ENCODE measurements at places on chromosomes 6 and 20. TPM values are rescaled to one million over a fixed set of nuclear protein-coding genes. Genes with fewer than 3 reads are reported as not detected.

GRCh38 chr6:52164319-52165094 lies 21.7 kb upstream of the IL17A start:
- DNase-seq, result no peak

DNA sequence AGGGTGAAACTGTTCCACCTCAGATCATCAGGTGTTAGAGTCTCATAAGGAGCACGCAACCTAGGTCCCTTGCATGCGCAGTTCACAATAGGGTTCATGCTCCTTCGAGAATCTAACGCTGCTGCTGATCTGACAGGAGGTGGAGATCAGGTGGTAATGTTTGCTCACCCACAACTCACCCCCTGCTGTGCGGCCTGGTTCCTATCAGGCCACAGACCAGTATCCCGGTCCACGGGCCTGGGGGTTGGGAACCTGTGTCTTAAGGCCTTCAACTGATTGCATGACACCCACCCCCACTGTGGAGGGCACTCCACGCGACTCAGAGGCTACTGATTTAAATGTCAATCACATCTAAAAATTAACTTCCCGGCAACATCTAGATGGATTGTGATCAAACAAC lies 411.2 kb upstream of the SULF2 start:
- no peak for DNase-seq

- DNase-seq, result no peak
Measured at GRCh38 chr6:24543683-24544082, 48.9 kb downstream of the ALDH5A1 start.

DNA sequence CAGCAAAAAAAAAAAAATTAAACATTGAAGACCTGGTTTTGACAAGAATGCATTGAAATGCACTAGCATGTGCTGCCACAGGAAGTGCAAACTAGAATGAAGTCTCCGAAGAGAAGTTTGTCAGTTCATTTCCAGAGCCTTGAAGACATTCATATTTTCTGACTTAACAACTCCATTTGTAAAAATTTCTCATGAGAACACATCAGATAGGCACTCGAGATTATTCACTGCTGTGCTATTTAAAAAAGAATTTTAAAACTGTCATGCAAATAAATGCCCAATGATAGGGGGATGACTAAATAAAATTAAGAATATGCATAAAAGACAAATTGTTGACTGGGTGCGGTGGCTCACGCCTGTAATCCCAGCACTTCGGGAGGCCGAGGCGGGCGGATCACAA lies 394.6 kb upstream of the JARID2 start:
- no peak for DNase-seq

- peak; percentile 15 for DNase-seq
Measured at GRCh38 chr6:110233770-110234374, 53.6 kb downstream of the CDC40 start.

GRCh38 chr6:155495011-155495768 lies 39.6 kb upstream of the NOX3 start:
- DNase-seq, result peak; percentile 47

DNA sequence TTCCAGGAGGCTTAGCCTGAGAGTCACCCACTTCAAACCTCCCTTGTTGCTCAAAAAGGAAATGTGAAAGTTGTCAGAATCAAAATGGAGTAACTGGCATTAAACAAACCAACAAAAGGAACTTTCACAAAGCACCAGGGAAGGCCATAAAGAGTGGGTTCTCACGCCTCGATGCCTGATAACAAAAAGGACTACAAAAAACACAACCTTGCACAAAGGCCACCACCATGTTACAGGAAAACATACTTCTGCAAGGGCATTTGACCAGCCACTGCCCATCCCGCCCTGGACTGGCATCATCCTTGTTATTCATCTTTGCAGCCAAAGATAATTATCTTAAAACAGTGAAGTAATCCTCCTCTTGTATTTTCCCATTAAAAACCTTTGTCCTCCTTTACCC lies 34.8 kb downstream of the RNASET2 start:
- no peak for DNase-seq

- no peak for DNase-seq
Measured at GRCh38 chr6:9233686-9234085, 798.3 kb upstream of the SLC35B3 start.

DNA sequence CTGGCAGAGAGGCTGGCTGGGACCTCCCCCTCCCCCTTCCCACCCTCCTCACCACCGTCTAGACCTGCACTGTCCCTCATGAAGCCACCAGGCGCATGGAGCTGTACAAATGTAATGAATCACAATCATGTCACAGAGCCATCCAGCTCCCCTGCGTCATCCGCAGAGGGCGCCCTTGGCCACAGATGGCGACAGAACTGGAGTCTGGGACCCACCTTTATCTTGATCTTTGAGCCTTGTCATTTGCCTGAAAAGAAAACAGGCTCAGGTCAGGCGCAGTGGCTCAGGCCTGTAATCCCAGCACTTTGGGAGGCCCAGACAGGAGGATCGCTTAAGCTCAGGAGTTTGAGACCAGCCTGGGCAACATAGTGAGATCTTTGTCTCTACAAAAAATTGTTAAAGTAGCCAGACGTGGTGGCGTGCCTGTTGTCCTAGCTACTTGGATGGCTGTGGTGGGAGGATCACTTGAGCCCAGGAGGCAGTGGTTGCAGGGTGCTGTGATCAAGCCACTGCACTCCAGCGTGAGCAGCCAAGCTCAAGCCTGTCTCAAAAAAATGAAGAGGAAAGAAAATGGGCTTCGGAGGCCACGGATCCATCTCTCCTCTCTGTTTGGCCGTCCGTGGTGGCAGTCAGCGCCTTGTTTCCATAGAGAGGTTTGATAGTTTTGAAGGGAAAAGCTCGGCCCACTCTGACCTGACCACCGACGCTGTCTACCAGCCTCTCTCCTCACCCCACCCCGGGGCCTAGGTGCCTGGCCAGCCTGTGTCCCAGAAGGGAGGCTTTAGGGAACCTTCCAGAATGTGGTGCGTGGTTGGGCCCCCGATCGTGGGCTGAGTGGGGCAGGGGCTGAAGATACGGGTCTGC lies 6.2 kb downstream of the COL9A3 start:
- peak; percentile 55 for DNase-seq

- DNase-seq, result no peak
Measured at GRCh38 chr20:39691151-39691862, 729.2 kb downstream of the DHX35 start.

GRCh38 chr6:154229786-154230185 lies 126.8 kb downstream of the IPCEF1 start:
- DNase-seq, result no peak

DNA sequence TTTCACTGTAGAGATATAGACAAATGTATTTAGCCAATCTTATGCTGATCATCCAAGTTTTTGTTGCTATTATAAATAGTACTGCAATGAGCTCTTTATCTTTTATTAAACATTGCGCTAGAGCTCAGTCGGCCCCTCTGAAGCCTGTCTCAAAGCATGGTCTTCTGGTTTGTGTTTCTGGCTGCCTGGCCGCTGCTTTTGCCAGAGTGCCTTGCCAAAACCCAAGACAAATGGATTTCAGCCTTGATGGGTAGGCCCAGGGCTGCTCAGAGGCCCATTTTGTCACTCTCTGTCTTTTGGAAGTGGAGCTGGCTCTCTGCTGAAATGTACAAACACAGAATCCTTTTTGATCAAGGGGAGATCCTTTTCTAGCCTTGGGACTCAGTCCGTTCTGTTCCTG lies 102.9 kb upstream of the KCNG1 start:
- no peak for DNase-seq

- peak; percentile 91 for DNase-seq
Measured at GRCh38 chr6:28880894-28881780, 42.6 kb downstream of the TRIM27 start.

GRCh38 chr6:121485359-121485811 lies 49.9 kb downstream of the GJA1 start:
- DNase-seq, result no peak

DNA sequence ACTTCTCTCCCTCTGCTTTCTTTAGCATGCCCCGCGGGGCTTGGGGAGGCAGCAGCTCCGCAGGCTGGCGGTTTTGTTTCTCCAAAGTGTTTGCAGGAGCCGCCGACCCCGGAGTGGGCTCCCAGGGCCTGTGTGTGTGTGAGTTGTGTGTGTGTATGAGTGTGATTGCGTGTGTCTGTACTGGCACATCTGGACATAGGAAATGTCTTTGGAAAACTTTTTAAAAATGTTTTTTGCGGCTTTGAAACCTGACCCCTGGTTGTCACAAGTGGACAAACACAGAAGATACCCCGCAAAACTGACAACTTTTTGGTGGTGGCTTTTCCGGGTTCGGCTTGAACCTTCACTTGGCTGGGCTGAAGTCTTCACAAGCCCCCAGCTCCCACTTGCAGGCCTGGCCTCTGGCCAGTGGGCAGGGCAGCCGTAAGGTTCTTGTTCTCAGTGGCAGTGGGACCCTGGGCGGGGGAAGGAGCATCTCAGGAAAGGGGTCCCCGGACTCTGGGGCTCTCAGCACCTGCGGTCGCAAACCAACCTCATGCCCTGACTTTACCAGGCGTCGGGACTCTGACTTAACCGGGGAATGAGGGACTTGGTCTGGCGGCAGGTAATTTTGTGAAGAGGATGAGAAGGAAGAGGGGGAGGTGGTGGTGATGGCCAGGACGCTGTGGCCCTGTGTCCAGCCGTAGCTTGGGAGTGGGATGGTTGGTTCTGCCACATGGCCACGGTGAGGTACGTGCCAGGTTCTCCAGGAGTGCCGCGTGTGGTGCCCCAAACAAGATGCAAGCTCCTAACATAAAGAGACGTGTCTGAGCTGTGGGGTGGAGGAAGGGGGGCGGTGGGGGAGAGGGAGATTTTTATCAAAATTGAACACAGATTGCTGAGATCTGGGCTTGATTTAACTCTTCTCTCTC lies 619 bp downstream of the DAAM2 start:
- DNase-seq, result peak; percentile 65

DNA sequence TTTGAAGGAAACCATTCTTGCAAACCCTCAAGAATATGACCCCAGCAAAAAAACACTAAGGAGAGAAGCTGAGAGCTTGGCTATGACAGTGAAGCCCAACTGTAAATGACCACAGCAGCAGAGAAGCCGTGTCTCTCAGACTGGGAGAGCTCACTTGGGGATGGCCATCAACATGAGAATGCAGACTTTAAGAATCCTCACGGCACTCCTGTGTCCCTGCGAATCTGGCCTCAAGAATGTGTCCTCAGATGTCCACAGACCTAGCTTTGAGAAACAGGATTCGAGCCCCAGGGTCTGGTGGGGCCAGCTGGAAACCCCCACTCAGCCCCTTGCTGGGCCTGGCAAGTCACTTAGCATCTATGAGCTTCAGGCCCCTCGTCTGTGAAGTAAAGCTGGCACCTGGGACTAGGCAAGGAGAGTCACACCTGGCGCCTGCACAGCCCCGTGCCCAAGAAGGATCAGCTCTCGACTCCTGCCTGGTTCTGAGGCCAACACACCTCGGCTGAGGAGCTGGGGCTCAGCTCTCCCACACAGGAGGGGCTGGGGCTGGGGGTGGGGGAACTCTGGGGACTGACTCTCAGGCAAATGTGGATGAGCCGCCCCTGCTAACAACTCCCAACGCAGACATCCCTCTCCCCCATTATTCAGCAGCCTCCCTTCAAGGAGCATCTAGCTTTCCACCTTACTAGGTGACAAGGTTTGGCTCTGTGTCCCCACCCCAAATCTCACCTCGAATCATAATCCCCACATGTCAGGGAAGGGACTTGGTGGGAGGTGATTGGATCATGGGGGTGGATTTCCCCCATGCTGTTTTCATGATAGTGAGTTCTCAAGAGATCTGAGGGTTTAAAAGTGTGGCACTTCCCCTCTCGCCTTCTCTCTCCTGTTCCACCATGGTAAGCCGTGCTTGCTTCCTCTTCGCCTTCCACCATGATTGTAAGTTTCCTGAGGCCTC lies 97.7 kb downstream of the GRM4 start:
- DNase-seq, result no peak

- DNase-seq, result no peak
Measured at GRCh38 chr6:112665114-112665513, 318.0 kb downstream of the RFPL4B start.

GRCh38 chr20:51382986-51383821 lies 159.3 kb downstream of the NFATC2 start:
- no peak for DNase-seq

DNA sequence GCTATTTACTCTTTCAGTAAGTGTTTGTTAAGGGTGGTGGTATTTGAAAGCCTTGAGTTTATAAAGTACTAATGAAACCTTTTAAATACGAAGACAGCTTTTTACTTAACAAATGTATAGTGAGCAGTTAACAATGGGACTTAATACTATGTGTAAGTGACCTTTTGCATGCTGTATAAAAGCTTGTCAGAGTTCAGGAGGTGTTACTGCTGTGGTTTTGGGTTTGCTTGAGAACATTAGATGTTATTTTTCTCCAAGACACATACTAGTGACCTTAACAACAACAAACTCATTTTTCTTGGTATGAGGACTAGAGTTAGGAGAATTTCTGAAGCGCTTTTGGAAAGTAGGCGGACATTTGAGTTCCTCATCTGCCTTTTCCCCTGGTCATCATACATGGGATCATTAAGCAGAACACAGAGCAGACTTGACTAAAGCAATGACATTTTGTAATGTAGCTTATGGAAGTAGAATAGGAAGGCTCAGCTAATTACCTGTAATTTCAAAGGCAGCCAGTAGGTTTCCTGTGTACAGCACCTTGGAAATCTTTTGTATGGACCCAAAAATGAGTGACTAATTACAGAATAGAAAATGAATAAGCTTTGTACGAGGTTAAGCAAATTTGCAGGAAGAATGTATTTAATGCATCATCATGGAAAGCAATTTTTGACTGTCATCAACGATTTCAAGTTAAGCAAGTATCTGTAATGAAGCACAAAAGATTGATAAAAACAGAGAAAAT lies 14.1 kb downstream of the CDYL start:
- DNase-seq, result no peak

- DNase-seq, result peak; percentile 44
Measured at GRCh38 chr6:107185391-107185970, 70.2 kb upstream of the BEND3 start.

GRCh38 chr20:47929368-47930115 lies 144.3 kb upstream of the SULF2 start:
- DNase-seq, result peak; percentile 20

- no peak for DNase-seq
Measured at GRCh38 chr6:75144386-75144785, 61.5 kb downstream of the COL12A1 start.

- no peak for DNase-seq
Measured at GRCh38 chr6:168640768-168641167, 199.8 kb downstream of the SMOC2 start.

MTFR2 gene
- total RNA-seq, result 1.3 TPM

PLCB4 gene
- total RNA-seq, result 17.7 TPM

FOXQ1 gene
- total RNA-seq, result 33.6 TPM

GPANK1 gene
- total RNA-seq, result 17.7 TPM

SLC35D3 gene
- not detected for total RNA-seq

SLC23A2 gene
- 20.5 TPM for total RNA-seq

LRRC1 gene
- 12.6 TPM for total RNA-seq

EPB41L1 gene
- total RNA-seq, result 230 TPM

PRPF6 gene
- 73.3 TPM for total RNA-seq

SLC17A1 gene
- total RNA-seq, result 26.3 TPM

RGL2 gene
- total RNA-seq, result 92.4 TPM

CCDC28A gene
- total RNA-seq, result 30.2 TPM

TMEM14A gene
- 23.8 TPM for total RNA-seq

All from kidney (tissue), 22 donors.